Activated naive CD4-positive, alpha-beta T cell (primary cell): ENCODE measurements at places on chromosomes 5 and 9.

DNA sequence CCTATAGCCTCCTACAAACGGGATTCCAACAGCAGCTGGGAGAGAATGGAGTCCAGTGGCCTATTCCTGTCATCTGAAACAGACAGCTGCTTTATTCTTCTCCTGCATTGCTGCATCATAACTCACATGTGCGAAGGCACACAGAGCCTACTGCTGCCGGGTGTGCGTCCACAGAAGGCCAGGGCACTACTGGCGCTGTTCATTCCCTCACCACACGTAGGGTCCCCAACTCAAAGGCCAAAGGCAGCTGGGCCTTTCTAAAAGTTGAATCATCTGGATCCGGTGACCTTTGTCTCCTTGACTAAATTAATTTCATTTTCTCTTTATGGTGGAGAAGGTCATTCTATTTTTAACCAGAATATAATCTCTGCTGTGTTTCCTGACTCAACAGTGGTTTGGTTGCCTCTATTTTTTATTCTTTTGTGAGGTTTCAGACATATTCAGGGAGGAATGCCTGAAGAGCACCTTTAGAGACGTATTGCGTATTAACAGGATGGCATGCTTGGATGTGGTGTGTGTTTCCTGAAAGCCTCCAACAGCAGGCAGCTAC is 10.8 kb upstream of the SPATA24 start:
- no peak for DNase-seq

GRCh38 chr9:87236546-87236945 is 261.1 kb upstream of the DAPK1 start:
- no peak for DNase-seq

GRCh38 chr5:80411589-80412219 is 3.8 kb downstream of the ZFYVE16 start:
- no peak for DNase-seq

DNA sequence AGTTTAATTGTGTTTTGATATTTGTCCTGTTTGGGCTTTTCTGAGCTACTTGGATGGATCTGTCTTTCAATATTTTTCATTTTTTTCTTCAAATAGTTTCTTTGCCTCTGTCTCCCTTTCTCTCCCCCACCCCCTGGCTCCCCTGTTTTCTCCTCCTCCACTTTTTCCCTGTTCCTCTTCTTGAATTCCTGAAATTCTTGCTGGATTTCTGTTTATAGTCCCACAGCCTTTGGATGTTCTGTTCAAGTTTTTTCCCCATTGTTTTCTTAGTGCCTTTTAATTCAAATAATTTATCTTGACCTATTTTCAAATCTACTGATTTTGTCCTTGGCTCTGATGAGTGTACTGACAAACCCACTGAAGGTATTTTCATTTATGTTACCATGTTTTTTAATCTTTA is 113.0 kb downstream of the VPS13A start:
- DNase-seq = no peak

GRCh38 chr5:97838214-97838613 is 655.2 kb upstream of the RIOK2 start:
- no peak for DNase-seq

DNA sequence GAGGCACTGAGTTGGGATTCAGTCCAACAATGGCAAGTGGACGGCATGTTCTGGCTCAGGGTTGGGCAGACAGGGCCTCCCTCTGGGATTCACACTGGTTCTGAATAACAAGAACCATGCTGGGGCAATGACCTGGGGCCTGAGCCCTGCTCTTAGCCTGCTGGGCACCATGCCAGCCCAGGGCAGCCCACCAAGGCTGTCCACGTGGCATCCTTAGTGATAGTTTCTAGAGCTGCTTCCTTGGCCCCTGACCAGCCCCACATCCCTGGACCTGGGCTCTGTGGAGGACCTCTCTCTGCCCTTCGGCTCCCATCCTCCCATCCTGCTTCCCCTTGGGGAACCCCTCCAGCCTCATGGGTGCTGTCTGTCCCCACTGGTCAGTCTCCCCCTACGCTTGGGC is 22.3 kb upstream of the OLFM1 start:
- no peak for DNase-seq
